ENCODE measurements at places on chromosomes 6 and 20.

- no peak for DNase-seq
Measured at GRCh38 chr20:9185511-9185910, 116.6 kb downstream of the PLCB4 start.

DNA sequence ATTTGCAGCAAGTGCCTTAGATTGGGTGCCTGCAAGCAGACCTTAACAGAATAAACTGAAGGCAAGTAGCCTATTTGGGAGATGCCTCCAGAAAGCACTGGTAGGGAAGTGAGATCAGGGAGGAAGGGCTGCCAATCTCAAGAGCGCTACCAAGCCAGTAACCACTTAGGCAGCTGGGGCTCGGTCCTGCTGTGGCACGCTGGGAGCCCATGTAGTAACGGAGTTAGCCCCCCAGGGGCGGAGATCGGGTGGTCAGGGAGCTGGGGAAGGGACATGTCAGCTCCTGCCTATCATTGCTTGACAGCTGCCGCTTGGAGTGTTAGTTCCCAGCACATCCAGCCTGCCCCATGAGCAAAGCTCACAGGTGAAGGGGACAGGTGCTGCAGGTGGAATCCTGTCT, 127.0 kb downstream of the CEBPB start:
- DNase-seq = no peak

DNA sequence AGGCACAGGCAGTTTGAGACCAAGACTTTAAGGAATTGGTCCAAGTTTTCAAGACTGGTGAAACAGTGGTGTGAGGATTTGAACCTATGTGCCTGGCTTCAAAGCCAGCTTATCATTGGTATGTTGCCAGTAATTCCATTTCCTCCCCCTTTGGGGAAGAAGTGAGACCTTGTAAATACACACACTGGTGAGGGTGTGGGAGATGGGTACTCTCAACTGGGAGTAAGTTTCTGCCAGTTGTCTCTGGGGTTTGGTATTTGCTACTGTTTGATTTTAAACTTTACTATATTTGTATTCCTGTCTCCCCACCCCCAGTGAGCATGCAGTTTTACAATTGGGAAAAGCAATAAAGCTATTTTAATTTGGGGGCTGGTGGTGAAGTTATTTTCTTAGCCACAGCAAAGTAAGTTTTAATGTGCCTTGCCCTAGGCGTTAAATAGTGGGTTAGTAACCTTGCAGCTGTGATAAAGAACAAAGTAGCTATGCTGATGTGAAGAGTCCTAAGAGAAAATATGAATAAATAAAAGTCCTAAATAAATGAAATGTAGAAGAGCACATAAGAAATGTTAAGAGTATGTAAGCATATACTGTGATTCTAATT, 31.0 kb downstream of the SNX9 start:
- DNase-seq = no peak

GRCh38 chr6:14286144-14286543, 168.6 kb downstream of the CD83 start:
- no peak for DNase-seq

DNA sequence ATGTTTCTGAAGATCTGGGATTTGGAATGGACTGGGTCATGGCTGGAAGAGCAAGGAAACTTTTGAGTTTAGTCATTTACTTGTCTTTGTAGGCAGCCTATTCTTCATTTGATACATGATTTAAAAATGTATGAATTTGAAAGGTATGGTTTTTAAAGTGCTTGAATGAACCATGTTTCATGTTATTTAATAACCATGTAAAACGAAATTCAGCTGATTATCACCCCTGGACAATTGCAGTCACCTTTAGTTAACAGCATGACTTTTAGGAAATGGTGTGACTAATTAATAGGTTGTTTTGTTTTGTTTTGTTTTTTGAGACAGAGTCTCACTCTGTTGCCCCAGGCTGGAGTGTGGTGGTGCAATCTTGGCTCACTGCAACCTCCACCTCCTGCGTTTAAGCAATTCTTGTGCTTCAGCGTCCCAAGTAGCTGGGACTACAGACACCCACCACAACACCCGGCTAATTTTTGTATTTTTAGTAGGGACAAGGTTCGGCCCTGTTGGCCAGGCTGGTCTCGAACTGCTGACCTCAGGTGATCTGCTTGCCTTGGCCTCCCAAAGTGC, 2.1 kb downstream of the STX11 start:
- DNase-seq = no peak

- DNase-seq = no peak
Measured at GRCh38 chr6:74674377-74674776, 531.5 kb downstream of the COL12A1 start.

DNA sequence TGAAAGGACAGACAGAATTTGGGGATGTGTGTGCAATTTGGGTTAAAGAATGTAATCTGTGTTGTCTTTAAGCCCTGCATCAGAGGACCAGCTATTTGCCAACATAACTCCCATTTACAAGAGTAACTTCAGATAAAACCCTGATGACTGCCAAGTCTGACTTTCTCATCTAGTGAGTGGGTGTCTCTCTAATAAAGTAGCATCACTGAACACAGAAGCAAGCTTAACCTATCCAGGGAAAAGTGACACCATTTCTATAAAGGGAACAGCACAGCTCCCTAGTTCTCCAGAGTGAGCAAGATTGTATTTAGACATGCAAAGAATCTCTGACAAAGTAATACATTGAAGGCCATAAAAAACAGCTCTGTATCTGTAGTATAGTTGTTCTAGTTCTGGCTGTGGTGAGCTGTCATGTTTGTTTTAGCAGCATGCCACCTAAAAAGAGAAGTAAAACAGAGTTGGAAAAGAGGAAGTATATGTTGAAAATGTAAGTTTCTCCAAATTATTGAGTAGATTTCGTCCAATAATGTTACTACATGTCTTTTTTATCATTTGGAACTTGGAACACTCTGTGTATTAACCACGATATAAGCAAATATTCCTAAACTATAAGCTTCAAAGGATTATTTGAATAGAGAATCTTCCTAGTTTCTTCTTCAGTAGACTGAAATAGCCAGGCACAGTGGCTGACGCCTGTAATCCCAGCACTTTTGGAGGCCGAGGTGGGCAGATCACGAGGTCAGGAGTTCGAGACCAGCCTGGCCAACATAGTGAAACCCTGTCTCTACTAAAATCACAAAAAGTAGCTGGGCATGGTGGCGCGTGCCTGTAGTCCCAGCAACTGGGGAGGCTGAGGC, 8.8 kb upstream of the PIM1 start:
- DNase-seq = no peak

GRCh38 chr6:100721256-100721655, 159.9 kb downstream of the ASCC3 start:
- DNase-seq = no peak

DNA sequence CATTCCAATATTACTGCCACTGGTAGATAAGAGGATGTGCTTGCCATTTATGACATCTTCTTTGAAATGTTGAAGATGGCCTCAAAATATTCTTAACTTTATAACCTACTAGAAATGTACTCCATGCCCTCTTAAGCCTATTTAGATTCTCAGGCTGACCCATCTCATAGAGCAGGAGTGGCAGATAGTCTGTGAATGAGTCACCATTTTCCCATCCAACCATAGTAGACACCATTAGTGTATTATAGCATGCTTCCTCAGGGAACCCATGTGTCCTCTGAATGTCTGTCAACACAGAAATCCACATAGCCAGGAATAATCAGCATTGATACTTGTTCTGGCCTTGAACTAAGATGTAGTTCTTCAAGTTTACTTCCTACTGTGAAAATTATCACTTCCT, 150.2 kb downstream of the IMPG1 start:
- no peak for DNase-seq

GRCh38 chr20:62525014-62525413, 49.2 kb upstream of the GATA5 start:
- no peak for DNase-seq

DNA sequence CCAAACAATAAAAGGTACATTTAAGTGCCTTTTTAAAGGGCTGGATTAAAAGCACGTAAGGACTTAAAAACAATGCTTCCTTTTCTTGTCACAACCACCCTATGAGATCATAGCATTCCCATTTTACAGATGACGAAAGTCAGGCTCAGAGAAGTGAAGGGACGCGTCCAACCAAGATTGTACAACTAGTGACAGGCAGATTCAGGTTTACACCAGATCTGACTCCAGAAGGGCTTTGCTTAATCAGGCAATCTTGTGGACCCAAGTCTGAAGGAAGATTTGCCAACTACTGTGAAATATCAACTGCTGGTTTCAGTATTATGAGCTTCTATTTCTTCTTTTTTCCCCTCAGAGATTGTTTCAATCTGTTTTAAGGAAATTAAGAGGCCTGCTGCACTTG, 877 bp downstream of the ENPP4 start:
- DNase-seq = no peak

GRCh38 chr6:167214206-167214605, 56.4 kb upstream of the GPR31 start:
- no peak for DNase-seq
